Hematopoietic multipotent progenitor cell treated with erythropoietin and hydrocortisone succinate and interleukin-3 and kit ligand, for 8 days (in vitro differentiated cells): ENCODE measurements at places on chromosomes 7 and 10.

DNA sequence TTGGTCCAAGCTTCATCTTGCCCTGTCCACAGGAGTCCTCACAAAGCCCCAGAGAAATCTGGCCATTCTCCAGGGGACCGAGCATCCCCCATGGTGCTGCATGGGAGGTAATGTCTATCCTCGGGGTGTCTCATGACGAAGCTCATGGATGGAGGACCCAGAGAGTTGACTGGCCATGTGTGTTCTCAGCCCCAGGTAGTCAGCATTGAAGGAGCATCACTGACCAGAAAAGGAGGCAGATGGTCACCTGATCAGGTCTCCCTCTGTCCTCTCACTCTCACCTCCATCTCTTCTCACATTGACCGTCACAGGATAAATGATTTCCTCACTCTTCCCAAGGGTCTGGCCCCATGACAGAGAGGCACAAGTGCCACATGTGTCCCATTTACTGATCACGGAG is 33.4 kb upstream of the GDF10 start:
- no peak for DNase-seq

- no peak for DNase-seq
These were observed 168.2 kb upstream of the IGFBP3 start for GRCh38 chr7:46089281-46089680.

DNA sequence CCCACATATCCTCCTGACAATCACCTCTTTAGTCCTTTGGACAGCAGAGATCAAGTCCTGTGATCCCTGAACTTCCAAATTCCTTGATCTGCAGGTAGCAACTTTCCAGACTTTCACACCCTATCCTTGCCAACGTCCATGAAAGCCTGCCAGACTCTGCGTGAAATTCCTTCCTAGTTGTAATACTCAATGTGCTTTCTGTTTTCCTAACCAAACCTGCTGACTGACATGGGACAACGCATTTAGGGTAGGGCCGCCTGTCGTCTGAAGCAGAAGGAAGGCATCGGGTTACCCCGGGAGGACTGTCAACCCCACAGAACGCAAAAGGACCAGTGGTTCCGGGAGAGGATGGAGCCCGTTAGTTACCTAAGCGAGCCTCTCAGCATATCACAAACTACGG is 23.9 kb downstream of the ITGA8 start:
- DNase-seq: no peak

DNA sequence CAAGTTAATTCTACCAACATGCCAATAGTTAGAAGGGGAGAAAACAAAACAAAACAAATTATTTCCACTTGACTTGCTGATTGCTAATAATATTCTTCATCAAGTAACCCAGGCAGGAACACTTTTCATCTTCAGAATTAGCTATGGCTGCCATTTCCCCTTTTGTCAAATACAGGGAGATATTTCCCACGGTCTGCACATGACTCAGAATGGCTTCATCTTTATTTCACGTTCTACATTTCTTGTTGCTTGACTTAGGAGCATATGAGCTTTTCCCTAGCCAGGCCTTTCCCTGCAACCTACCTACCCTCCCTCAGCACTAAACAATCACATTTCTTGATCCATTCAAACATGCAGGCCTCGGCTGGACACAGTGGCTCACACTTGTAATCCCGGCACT is 6.5 kb downstream of the CPVL start:
- no peak for DNase-seq

- DNase-seq: no peak
These were observed 14.0 kb downstream of the PLAU start for GRCh38 chr10:73924935-73925334.

DNA sequence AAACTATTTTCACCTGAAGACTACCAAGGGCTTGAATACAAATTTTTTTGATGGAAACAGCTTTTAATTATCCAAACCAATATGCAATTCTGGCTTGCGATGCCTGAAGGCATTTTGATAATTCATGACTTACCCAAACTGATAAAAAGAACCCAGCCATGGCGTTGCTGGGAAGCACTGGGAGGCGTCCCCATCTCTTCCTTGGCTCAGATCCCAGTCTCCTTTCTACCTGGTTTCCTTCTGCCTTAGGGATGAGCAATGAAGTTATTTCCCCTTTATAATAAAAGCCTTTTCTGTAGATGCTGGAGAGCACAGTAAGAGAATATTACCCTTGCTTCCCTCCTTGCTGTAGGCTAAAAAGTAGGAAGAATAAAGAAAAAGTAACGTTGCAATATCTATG is 129.1 kb upstream of the ANK3 start:
- DNase-seq: no peak

- no peak for DNase-seq
These were observed 3.8 kb upstream of the PRKRIP1 start for GRCh38 chr7:102392330-102392729.
